NCI-H2107 (cell line): ENCODE measurements at places on chromosomes 11 and 22.

- DNase-seq, result no peak
These were observed 7.2 kb downstream of the LTO1 start for GRCh38 chr11:69667619-69668604.

GRCh38 chr11:68978931-68979594 lies 1.7 kb downstream of the MRGPRD start:
- no peak for DNase-seq

DNA sequence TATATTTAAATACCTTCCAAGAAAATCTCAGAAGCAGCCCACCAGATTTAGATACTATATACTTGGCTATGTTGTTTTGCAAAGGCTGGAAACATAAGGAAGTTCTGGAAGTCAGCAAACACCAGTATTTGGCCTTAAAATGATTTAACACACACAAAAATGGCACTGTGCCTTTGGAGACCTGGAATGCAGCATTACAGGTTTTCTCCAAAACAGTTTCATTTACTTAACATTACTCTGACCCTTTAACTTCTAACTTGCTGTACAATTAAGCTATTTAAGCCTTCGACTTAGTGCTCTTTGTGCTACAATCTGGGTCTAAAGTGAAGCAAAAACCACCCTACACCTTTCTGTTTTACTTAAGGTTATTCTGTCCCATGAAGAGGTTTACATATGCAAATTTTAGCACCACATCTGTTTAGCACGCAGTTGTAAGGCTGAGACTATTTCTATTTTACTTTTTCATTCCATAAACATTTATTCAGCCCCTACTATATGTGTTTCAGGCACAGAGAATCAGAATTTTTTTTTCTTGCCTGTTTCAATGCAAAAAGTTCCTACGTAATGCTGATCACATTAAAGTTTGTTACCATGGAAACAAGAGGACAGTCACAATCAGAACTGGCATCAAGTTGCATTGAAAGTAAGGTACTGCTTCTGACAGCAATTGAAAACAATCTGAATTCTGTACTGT lies 70.3 kb downstream of the MAML2 start:
- no peak for DNase-seq

DNA sequence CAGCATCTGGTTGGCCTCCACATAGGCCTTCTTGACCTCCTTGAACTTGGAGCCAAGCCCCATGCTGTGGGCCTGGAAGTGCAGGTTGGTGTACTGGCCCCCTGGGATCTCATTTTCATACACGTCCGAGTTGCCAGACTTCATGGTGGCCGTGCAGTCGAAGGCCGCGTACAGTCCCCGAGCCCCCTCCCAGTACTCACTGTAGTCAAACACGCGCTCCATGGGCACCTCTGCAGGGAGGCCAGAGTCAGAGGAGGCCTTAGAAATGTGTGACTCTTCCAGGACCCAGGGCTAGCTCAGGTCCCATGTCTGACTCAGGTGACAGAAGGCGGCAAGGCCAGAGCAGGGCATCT lies 6.7 kb upstream of the LRFN4 start:
- no peak for DNase-seq

DNA sequence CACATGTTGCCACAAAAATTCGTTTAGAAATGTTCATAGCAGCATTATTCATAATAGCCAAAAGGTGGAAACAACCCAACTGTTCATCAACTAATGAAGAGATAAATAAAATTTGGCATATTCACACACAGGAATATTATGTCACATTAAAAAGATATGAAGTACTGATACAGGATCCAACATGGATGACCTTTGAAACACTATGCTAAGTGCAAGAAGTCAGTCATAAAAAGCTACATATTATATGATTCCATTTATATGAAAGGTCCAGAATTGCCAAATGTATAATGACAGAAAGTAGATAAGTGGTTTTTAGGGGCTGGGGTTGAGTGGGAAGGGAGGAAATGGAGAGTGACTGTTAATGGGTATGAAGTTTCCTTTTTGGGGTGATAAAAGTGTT lies 9.0 kb downstream of the PRR5L start:
- no peak for DNase-seq

- DNase-seq, result no peak
These were observed 328.3 kb downstream of the FAT3 start for GRCh38 chr11:92552942-92553341.
